Dorsolateral prefrontal cortex (tissue), 122 donors: ENCODE measurements at places on chromosomes 3 and 15.

- no peak for DNase-seq
Measured at GRCh38 chr3:68207327-68207726, 552.9 kb upstream of the SUCLG2 start.

- no peak for DNase-seq
Measured at GRCh38 chr3:47407896-47408838, 27.3 kb downstream of the PTPN23 start.

GRCh38 chr3:9399746-9400145 lies 2.3 kb downstream of the SETD5 start:
- peak; percentile 60 for DNase-seq

DNA sequence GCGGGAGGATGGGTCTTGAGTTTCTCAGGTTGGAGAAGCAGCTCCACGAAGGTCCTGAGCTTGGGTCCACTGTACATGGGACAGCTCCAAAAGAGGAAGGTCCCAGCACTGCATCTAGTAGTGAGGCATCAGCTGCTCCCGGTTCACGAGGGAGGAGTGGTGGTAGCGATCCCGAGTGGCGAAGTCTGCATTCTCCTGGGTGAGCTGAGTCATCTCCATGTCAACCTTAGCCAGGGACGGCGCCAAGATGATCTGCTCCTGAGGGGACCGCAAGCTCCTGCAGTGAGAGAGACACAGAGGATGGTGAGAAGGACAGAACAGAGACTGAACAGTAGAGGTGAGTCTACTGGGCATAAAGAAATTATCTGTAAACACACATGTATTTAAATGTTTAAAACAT lies 28.0 kb upstream of the HEG1 start:
- DNase-seq, result no peak

DNA sequence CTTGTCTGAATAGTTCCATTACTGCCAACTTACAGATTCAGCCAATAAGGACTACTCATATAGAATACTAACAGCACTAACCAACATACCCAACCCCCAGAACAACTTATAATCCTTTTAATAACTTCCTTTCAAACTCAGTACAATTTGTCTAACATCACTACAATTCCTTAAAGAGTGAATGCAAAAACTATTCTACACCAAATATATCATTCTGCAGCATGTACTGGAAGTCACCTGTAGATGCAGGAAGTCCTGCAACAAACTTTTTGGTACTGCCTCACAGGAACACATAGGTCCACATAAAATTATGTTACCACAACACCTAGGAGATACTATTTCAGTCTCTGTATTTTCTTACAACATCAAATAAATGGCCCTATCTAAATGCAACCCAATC lies 2.1 kb downstream of the CCNL1 start:
- no peak for DNase-seq

- DNase-seq, result no peak
Measured at GRCh38 chr3:174441588-174442301, 417.4 kb upstream of the NAALADL2 start.

DNA sequence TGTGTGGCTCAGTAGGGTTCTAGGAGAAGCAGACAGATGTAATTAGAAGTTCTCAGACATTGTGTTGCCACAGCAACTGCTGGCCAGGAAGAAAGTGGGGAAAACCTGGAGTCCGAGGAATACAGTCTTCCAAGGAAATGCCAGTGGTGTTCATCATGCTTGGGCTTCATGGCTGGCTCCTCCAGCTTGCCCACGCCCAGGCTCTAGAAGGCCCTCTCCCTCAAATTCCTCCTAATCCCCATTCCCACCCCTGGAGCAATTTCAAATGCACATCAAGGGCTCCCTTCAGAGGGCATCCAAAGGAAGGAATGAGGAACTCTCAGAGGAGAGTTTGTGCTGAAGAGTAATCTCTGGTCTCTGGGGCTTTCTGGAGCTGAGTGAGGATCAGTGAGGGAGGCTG lies 21.9 kb downstream of the FSTL1 start:
- DNase-seq, result no peak

DNA sequence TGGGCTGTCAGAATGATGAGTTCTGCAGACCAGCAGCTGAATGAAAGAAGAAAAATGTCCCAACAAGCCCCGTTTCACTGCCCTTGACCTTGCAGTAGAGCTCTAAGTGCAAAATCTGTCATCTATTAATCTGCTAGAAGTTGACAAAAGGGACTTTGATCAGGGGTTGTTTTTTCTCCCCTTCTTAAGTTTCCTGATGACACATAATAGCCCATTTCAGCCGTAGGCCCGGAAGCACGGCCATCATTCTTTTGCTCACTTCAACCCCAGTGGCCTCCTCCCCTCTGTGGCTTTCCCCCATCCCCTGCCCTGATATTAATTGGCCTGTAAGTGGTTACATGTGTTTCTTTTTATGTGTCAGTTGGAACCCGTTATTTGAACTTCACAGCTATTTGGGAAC lies 298.9 kb downstream of the RPLP1 start:
- no peak for DNase-seq

GRCh38 chr3:21781355-21781754 lies 30.3 kb upstream of the ZNF385D start:
- DNase-seq, result no peak

DNA sequence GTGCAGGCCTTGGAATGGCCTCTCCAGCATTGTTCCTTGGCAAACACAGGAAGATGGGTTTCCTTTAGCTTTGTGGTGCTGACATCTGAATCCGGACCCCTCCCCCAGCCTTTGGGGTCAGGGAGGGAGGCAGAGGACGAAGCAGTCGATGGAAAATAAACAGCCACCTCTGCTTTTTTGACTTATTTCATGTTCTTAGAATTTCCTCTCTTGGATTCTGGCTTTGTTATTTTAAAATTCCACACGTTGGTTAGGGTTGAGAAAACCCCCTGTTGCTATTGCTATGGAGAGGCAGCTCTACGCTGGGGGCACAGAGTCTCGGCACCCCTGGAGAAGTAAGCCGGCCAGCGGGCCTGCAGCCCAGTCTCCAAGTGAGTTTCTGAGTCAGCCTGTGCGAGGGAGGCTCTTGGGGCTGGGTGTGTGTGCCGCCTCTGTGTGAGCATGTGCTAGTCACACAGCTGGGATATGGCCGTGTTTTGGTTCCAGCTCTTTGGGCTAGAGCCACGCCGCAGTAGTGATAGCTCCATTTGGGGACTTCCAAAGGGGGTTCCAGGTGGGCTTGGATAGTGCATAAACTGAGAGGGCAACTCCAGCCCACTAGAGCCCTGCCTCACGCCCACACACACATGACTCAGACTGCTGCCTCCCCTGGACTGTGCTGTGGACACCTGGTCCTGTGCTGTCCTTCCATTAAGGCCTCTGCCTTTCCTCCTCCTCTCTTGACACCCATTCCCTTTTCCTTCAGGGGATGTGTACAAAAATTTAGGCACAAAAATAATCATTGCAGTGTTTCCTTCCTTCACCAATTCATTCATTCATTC lies 58.8 kb downstream of the AMOTL2 start:
- DNase-seq, result no peak

- DNase-seq, result no peak
Measured at GRCh38 chr3:99674086-99674789, 35.8 kb downstream of the COL8A1 start.

GRCh38 chr3:9947025-9947995 lies 4.9 kb downstream of the PRRT3 start:
- DNase-seq, result peak; percentile 62

GRCh38 chr3:28286595-28286994 lies 45.2 kb downstream of the CMC1 start:
- DNase-seq, result no peak

GRCh38 chr3:79423417-79423816 lies 344.4 kb downstream of the ROBO1 start:
- DNase-seq, result no peak

DNA sequence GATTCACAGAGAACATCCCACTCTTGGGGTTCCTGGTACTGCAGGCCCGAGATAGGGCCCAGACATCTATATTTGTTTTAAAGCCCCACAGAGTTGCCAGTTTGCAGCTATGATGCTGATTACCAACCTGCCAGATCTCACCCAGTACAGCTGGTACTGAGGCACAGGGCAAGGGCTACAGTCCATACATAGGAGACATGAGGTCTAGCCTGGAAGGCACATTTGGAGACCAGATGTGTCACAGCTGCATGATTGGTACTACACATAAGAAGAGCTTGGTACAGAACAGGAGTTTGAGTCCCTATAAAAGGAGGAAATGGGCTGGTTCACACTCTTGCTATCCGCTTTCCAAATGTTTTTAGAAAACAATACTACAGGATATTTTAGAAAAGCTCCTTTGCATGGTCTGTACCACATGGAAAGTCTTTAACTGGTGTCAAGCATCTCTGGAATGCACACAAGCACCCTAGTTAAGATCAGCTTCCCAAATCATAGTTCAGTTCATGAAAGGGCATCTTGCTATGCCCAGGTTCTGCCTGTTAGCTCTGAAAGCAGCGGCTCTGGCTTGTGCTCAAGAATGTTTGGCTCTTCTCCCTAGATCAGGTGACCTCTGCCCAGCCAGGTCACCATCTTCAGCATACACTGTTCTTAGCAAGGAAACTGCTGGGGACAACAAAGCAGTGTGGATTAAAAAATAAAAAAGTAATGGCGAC lies 20.6 kb downstream of the MTMR14 start:
- no peak for DNase-seq

DNA sequence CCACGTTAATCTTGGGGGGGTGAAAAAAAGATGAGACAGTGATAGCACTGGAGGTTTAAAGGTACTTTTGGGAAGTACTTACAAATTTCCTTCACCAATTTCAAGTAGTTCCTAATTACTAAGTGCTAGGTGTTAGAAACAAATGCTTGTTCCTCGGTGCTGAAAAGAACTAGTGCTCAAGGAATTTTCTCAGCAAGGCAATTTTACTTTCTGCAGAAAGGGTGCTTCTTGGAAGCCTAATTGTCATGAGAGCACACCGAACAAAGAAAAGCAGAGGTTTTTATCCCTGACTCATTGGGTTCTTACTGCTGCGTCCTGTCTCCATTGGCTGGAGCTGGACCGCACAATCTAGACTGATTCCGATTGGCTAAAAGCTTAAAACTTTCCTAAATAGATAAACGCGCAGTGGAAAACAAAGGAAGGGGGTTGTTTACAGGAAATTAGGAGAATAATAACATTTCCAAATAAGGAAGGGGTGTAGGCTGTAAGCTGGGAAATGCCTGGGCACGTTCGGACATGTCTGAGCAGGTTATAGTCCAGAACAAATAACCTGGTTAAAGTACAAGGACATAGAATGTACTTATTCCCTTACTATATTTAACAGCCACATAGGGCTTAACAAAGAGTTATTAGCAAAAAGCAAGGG lies 49.6 kb downstream of the CHD2 start:
- no peak for DNase-seq

- no peak for DNase-seq
Measured at GRCh38 chr15:47711655-47712054, 5.7 kb upstream of the SEMA6D start.

- DNase-seq, result no peak
Measured at GRCh38 chr15:89649716-89650115, 5.6 kb downstream of the KIF7 start.

- DNase-seq, result no peak
Measured at GRCh38 chr3:182810574-182811268, 17.4 kb downstream of the ATP11B start.

DNA sequence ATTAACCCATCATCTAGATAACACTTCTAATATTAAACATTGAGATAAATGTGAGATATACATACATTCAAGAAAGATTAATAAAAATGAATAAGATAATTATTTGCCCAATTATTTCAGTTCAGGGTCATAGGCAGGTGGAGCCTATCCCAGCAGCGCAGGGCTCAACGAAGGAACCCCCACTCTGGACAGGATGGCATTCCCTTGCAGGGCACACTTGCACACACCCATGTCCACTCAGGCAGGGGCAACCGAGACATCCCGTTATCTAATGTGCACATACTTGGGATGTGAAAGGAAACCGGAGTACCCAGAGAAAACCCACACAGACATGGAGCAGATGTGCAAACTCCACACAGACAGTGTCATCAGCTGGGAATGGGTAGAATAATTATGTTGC lies 175.4 kb upstream of the CMC1 start:
- DNase-seq, result no peak

DNA sequence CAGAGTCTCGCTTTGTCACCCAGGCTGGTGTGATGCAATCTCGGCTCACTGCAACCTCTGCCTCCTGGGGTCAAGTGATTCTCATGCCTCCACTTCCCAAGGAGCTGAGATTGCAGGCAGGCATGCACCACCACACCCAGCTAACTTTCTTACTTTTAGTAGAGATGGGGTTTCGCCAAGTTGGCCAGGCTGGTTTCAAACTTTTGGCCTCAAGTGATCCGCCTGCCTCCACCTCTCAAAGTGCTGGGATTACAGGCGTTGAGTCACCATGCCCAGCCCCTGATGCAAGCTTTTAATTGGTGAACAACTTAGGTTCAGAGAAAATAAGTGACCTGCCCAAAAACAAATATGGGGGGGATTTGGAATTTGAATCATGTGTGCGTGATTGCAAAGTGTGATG lies 246.2 kb downstream of the LRTM1 start:
- no peak for DNase-seq

DNA sequence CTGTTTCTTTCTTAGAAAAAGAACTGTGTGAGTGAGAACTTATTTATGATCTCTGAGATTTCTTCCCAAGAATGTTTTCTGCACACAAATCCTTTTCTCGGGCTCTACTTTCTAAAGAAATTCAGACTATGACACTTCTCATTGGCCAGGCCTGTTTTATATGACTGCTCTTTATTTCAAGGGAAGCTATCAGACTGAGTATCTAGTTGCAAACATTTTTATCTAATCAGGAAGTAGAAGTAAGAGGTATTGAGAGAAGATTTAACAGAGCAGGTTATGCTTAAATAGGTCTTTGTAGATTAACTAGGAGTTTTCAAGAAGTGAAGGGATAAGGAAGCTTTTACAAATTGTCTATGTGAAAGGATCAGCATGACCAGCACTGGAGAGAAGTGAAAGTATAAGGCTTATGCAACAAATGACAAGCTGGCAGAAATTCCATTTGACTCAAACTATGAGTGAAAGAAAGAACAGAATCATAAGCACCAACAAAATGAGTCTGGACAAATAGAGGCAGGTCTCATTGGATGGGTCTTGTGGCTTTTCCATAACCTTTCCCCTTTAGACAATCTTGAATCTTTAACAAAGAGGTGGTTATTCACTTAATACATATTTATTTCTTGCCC lies 71.9 kb upstream of the CHL1 start:
- DNase-seq, result no peak

DNA sequence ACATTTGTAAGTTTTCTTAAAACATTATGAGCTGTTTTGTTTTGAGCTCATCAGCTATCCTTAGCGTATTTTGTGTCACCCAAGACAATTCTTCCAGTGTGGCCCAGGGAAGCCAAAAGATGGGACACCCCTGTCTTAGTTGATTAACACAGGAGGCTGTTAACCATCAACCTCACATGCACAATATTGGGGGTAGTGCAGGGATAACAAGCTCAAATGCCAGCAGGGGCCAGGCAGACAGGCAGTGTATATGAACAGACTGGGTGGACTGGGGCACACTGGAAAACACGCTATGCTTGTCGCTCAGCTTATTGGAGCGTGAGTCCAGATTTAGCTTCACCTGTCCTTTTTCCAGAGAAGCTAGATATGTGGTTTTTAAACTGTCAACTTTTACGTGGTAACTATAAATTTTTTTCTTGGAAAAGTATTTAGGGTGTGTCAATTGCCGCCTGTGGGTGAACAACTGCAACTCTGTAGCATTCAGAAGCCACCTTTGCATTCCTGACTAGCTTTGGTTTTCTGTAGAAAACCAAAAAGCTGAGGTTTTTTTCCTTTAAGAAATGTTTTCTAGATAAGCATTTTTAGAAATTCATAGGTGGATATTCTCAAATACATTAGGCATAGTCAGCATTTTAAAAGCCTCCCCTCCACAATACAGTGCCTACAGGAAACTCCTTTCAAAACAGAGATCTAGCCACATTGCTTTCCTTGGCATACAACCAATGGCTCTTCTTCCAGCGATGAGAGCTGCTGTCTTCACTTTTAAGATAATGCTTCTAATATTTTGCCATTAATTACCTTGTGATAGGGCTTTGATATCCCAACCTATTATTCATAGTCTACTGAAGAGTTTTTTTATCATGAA lies 14.6 kb downstream of the PSMD6 start:
- DNase-seq, result no peak
